ENCODE measurements at places on chromosomes 12 and 14. TPM values are rescaled to one million over a fixed set of nuclear protein-coding genes. Genes with fewer than 3 reads are reported as not detected.

DNA sequence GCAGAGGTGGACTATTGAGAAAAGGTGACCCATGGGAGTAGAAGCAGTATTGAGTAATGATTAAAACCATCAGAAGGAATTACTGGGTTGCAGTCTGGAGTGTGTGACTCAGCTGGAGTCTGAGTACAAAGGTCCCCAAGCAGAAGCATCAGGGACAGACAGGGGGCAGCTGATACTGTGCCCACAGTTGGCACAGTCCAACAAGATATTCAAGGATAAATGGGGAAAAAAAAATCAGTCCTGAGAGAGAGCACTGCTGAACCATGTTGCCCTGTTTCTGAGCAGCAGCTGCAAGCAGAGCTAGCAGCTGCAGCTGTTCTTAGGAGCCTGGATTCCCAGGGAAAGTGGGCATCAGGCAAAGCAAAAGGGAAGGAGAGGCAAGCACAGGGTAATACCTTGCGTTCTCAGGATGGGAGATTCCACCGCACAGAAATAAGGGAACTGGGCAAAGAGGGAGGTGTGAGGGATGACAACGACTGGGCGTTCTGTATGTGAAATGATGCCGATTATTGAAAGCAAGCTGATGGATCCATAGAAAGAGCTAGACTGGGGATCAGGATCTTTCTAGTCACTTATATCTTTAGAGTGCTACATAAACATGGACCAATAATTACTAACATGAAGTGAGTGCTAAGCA is 17.7 kb downstream of the NEUROD4 start:
- H3K27me3 ChIP-seq = no peaks in the 10 kb centered on the region
- H3K4me1 ChIP-seq = no peaks in the 10 kb centered on the region
- no peak for DNase-seq
- no peaks in the 10 kb centered on the region for H3K36me3 ChIP-seq

Gene RAD51B
- 16.7 TPM for total RNA-seq

DNA sequence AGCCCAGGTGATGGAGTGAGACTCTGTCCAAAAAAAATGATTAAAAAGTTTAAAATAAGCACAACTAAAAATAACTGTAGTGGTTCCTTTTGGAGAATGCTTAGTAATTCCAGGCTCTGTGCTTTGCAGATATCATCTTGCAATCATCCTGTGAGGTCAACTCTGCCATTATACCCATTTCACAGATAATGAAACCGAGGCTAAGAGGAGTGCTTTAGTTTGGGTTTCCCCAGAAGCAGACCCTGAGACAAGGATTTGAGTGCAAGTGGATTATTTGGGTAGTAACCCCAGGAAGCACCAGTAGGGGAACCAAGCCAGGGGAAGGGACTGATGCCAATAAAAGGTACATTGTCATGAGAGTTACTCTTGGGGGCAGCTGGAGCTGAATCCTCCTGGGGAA is 44.7 kb downstream of the RIN3 start:
- H3K27ac ChIP-seq = no peak overlapping the region
- H3K36me3 ChIP-seq = no peaks in the 10 kb centered on the region
- no peak for DNase-seq

Gene NID2
- total RNA-seq = 6.6 TPM

DNA sequence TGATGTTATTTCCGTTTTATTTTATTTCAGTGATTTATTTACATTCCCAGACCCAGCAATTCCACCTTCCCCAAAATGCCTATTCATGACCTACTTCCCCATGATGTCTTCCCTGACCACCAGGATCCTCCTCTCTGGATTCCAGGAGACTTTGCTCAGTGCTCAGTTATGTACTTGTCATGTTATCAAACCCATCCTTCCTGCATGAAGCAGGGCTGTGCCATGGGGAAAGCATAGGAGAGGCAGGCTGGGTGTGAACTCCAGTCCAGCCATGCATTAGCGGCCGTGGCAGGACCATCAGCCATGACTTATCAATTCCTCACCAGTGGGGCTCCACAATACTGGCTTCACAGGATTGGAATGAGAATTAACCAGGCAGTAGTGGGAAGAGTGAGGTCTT is 57.8 kb downstream of the B4GALNT3 start:
- H3K27ac ChIP-seq = no peak overlapping the region
- H3K4me1 ChIP-seq = no peaks in the 10 kb centered on the region
- no peak for DNase-seq
- H3K36me3 ChIP-seq = peaks cover 12% of the 10 kb centered on the region

GRCh38 chr14:106442857-106443256 is 916.5 kb downstream of the TMEM121 start:
- H3K4me3 ChIP-seq = no peak overlapping the region
- DNase-seq = no peak
- H3K27ac ChIP-seq = no peak overlapping the region
- no peaks in the 10 kb centered on the region for H3K4me1 ChIP-seq
- peaks cover 14% of the 10 kb centered on the region for H3K36me3 ChIP-seq

- H3K36me3 ChIP-seq = no peaks in the 10 kb centered on the region
- H3K27ac ChIP-seq = no peak overlapping the region
- H3K4me3 ChIP-seq = peak overlapping the region; percentile 87
- DNase-seq = no peak
- no peaks in the 10 kb centered on the region for H3K27me3 ChIP-seq
- H3K4me1 ChIP-seq = no peaks in the 10 kb centered on the region
Observed at GRCh38 chr12:56521209-56521589, 421 bp upstream of the RBMS2 start.

GRCh38 chr14:24368212-24368561 is 203 bp downstream of the NFATC4 start:
- H3K36me3 ChIP-seq = peaks cover 20% of the 10 kb centered on the region
- no peak overlapping the region for H3K27ac ChIP-seq
- no peaks in the 10 kb centered on the region for H3K27me3 ChIP-seq
- H3K4me3 ChIP-seq = peak overlapping the region; percentile 77
- peak; percentile 57 for DNase-seq

DNA sequence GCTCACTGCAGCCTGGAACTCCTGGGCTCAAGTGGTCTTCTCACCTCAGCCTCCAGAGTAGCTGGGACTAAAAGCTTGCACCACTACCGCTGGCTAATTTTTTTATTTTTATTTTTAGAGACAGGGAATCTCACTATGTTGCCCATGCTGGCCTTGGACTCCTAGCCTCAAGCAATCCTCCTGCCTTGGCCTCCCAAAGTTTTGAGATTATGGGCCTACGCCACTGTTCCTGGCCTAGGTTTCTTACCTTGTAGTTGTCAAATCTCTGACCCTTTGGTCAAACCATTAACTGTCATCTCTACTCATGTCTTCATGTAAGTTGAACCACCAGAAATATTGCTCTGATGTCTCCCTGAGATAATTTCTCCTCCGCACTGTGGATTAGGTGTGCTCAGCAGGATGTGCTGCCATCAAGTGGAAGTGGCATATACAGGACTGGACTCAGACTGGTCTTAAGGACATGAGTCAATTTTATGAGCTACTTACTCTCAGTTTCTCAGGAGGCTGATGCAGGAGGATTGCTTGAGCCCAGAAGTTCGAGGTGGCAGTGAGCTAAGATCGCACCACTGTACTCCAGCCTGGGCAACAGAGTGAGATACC is 28.5 kb downstream of the ACTR6 start:
- no peaks in the 10 kb centered on the region for H3K27me3 ChIP-seq
- H3K27ac ChIP-seq = no peak overlapping the region
- H3K36me3 ChIP-seq = peaks cover 5% of the 10 kb centered on the region
- no peak for DNase-seq
- H3K4me3 ChIP-seq = no peak overlapping the region

GRCh38 chr12:1758887-1759286 is 61.5 kb upstream of the LRTM2 start:
- no peaks in the 10 kb centered on the region for H3K27me3 ChIP-seq
- H3K4me3 ChIP-seq = no peak overlapping the region
- no peak overlapping the region for H3K27ac ChIP-seq
- H3K36me3 ChIP-seq = peaks cover 8% of the 10 kb centered on the region
- no peaks in the 10 kb centered on the region for H3K4me1 ChIP-seq

DNA sequence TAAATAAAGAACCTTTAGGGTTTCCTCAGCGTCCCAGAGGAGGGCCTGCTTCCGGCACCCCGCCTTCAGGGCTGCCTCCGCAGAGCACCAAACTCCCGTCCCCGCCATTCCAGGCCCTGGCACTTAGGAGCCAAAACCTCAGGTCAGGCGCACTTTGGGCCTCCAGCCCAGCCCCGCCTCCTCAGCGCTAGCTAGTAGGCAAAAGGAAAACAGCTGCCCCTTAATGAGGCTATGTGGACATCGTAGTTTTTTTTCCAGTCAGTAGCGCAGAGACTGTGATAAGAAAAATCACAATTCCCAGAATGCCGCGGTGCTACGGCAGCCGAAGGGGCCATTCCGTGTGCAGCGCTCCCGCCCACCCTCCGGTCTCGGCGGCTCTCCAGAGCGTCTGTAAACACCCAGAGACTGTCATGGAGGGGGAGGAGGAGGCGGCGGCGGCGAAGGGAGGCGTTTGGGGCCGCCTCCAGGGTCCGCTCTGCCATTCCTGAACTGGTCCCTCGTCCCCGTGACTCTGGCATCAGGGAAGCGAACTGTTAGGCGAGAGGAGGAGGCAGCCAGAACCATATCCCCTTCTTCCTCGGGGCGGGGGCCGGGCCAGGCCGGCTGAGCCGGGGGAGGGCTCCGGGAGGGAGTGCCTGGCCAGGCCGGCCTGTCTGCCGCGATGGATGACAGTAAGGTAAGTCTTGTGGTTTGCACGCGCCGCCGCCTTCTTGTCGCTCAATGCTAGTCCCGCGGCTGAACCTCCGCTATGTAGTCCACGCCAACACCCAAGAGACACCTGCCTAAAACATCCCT is at the start of gene CREBL2:
TSS of gene CREBL2 (plus strand) at position 365 of the 795 bp plus-strand sequence. CDS start at position 662, 297 bp downstream.
- peaks cover 2% of the 10 kb centered on the region for H3K4me1 ChIP-seq
- no peaks in the 10 kb centered on the region for H3K27me3 ChIP-seq
- DNase-seq = peak; percentile 94
- peak within 1 kb of the TSS; percentile 94 for H3K4me3 ChIP-seq

GRCh38 chr12:11707535-11707934 is 58.1 kb downstream of the ETV6 start:
- H3K4me3 ChIP-seq = no peak overlapping the region
- DNase-seq = no peak
- no peak overlapping the region for H3K27ac ChIP-seq
- H3K36me3 ChIP-seq = peaks cover 3% of the 10 kb centered on the region
- no peaks in the 10 kb centered on the region for H3K4me1 ChIP-seq
- no peaks in the 10 kb centered on the region for H3K27me3 ChIP-seq

GRCh38 chr14:66624336-66624937 is 116.5 kb downstream of the GPHN start:
- no peaks in the 10 kb centered on the region for H3K4me1 ChIP-seq
- H3K27ac ChIP-seq = no peak overlapping the region
- H3K36me3 ChIP-seq = peaks cover 23% of the 10 kb centered on the region
- no peaks in the 10 kb centered on the region for H3K27me3 ChIP-seq
- H3K4me3 ChIP-seq = no peak overlapping the region

Gene TSPAN9
- total RNA-seq = 19.0 TPM

DNA sequence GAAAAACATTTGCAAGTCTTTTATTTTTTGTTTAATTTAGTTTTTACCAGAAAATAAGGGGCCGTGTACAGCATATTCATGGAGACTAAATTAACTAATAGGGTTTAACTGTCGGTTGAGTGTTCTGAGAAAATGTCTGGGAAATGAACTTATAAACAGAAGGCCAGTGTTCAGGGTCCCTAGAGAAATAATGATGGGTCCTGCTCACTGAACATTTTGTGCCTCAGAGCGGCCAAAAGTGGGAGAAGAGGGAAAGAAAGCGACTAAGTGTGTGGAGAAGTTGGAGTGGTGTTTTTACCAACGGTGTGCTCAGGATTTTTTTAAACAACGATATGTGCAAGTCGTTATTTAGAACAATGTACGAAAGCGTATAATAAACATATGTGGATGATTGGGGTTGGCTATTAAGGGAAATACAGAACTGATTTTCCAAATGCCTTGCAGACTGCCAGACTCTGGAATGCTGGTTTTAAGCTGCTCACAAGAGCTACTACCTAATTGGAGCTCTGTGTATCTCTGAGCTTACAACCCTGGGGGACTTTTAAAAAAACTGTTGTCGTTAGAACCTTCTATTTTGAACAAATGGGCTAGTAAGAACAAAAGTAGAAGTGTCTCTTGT is 166.7 kb downstream of the SLC38A4 start:
- no peaks in the 10 kb centered on the region for H3K36me3 ChIP-seq
- H3K27me3 ChIP-seq = no peaks in the 10 kb centered on the region
- H3K27ac ChIP-seq = no peak overlapping the region
- no peak for DNase-seq
- H3K4me3 ChIP-seq = no peak overlapping the region

GRCh38 chr12:84912198-84913128 is at the start of gene SLC6A15:
Gene SLC6A15, minus strand, starts transcription at chr12:84912799. Its CDS starts 20,679 bp downstream, at chr12:84892120.
- peak; percentile 89 for DNase-seq
- no peaks in the 10 kb centered on the region for H3K36me3 ChIP-seq
- no peaks in the 10 kb centered on the region for H3K4me1 ChIP-seq

GRCh38 chr12:120496413-120497340 is 764 bp downstream of the DYNLL1 start:
- H3K36me3 ChIP-seq = peaks cover 37% of the 10 kb centered on the region
- DNase-seq = peak; percentile 53

DNA sequence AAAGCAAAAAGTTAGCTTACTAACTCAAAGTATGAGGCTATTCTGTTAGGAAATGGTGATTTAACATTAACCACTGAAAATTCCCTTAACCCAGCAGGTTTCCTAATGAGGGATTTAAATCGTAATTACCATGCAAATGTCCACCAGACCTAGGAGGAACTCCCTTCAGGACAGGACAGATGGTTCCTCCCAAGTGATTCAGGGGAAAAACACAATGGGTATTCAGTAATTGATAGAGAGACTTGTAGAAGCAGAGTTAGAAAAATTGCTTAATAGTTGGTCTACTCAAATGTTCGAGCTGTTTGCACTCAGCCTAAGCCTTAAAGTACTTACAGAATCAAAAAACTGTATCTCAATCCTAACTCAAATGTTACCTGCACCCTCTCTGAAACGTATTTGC is 21.6 kb downstream of the RERGL start:
- H3K4me1 ChIP-seq = 0 out of 2 replicates have a peak, but pooled peaks cover 2% of the 10 kb centered on the region
- H3K4me3 ChIP-seq = no peak overlapping the region
- no peak for DNase-seq

- no peak overlapping the region for H3K4me3 ChIP-seq
- peaks cover 20% of the 10 kb centered on the region for H3K4me1 ChIP-seq
- no peaks in the 10 kb centered on the region for H3K36me3 ChIP-seq
- H3K27ac ChIP-seq = no peak overlapping the region
- no peaks in the 10 kb centered on the region for H3K27me3 ChIP-seq
Observed at GRCh38 chr12:129776977-129777667, 126.7 kb downstream of the TMEM132D start.

- no peaks in the 10 kb centered on the region for H3K27me3 ChIP-seq
- no peak overlapping the region for H3K4me3 ChIP-seq
- H3K4me1 ChIP-seq = no peaks in the 10 kb centered on the region
- no peak for DNase-seq
- no peak overlapping the region for H3K27ac ChIP-seq
Observed at GRCh38 chr14:78356391-78356790, 186.2 kb downstream of the NRXN3 start.

Gene SLC22A17
- 34.0 TPM for total RNA-seq

Gene TMPRSS12
- total RNA-seq = not detected

Gene DENND5B
- total RNA-seq = 14.2 TPM

Gene STON2
- total RNA-seq = 62.9 TPM

- no peaks in the 10 kb centered on the region for H3K27me3 ChIP-seq
- no peak overlapping the region for H3K27ac ChIP-seq
- H3K36me3 ChIP-seq = no peaks in the 10 kb centered on the region
Observed at GRCh38 chr12:15044471-15044870, 71.6 kb downstream of the PDE6H start.
